ENCODE measurements at places on chromosomes 7 and 10.

GRCh38 chr10:132292287-132293200 lies 15.2 kb downstream of the STK32C start:
- DNase-seq, result peak; percentile 34

DNA sequence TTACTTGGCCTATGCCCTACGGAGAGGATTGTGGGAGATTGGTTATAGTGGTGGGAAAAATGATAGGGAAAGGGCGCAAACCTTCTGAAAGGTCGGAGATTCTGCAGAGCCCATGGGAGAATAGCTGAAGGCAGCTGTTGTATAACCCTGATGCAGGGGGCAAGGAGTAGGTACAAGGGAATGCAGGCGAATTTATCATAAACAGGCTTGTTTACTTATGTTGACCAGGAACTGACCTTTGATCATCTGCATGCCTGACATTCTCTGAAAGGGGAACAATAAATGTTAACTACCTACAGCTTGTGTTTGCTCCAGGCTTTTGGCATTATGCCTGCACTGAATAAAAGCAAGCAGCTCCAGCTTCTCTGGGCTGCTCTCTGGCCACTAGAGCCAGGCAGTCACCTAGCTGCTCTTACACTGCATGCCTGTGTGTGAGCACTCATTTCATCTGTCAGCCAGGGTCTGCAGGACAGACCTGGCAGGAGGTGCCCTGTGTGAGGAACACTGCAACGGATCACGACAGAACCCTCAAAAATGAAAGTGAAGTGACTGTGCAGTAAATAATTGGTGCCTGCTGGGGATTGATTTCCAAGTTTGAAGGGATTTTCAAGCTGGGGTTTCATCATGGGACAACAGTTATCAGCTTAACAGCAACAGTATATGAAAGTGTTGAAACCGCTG lies 31.1 kb upstream of the ABCA13 start:
- no peak for DNase-seq

DNA sequence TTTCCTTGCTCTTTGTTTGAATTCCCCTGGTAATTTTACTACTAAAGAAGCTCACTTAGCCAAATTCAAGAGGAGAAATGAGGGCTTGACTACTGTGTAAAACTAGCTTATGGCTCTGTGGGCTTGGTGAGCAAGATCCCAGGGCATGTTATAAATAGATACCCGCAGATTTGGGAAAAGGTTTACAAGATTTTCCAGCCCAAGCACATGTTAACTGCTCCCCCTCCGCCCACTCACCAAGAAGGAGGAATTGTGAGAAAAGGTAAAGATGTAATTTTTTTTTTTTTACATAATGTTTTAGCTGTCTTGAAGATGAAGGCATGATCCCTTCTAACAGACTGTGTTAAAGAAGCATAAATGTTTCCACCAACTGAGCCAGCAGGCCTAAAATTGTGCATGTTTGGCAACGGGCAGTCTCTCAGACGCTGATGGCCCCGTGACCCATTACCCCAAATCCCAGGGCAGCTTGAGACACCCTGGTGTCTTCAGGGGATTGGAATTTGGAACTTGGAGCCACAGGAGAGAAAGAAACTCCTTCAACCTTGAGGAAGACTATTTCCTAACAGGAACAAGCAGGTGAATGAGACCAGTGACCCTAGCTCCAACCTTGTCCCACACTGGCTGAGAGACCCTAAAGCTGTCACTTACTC lies 429.8 kb upstream of the CELF2 start:
- DNase-seq, result no peak

DNA sequence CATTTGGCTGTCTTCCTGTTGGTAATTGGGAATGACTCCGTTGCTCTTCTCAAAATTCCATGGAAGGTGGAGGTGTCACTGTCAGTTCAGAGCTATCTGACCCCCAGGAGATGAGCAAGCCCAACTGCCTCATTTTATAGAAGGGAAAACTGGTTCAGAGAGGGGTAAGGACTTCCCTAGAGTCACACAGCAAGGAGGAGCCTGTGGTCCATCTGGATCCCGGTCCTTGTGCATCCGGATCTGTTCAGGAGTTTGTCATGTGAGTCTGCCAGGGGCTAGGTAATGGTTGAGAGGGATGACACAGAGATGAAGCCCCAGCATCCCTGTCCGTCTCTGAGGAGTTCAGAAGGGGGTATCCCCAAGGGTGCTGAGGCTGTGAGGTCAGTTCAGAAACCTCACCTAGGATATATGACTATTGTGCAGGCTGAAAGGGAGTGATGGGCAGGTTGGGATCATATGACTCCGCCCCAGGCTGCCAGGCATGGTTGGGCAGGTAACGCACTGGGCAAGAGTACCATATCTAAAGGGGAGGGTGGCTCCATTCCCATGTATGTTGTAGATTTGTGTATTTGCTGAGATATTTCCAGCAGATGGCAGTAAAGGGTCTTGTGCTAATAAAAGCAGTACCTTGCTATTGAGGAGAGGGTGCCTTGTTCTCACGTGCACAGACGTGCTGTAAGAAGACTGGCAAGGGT lies 16.0 kb upstream of the SLC29A3 start:
- DNase-seq, result peak; percentile 11

DNA sequence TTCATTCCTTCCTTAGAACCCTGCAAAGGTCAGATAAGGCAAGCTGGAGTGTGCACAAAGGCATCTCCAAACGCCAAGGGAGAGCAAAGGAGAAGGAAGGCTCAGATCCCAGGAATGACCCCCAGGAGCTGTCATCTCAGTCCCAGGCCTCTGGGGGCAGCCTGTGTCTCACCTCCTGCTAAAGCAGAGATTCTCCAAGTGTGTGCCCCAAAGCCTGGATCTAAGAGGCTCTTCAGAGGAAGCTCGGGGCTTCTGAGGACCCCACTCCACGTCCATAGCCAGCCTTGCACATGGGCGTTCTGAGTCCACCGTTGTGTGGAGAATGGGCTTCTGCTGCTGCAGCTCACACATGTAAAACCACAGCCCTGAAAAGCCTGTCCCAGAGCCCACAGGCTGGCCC lies 5.1 kb upstream of the GRID1 start:
- DNase-seq, result no peak

DNA sequence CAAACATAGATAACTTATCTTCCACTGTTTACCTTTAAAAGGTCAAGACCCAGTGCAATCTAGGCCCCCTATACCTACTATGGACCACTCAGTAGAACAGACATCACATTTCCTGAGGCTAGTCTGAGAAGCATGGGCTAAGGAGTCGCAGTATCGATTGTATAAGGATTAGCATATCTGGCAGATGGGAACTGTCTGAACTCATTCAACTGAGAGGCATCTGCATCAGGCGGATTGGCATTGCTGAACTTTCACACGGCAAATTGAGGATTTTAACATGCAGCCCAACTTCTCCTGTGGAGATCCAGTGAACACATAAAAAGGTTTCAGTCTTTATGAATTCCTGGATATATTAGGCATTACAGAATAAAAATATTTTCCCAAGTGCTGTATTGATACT lies 89.1 kb upstream of the LRGUK start:
- no peak for DNase-seq

DNA sequence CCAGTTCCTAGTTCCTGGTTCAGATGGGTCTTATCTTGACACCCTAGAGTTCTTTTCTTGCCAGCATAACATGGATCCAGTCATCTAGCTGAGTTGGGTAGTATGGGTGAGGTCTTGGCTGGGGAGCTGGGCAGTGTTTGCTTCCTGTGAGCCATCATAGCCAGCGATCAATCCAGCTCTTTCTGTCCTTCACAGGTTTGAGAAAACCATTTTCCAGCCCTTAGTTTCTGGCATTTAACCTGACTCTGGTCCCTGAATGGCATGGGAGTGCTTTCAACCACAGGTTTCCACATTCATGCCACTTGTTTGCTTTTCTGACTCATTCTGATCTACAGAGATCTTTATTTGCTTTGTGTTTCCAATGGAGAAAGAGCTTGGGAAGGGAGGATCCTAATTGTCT lies 8.6 kb downstream of the SLC13A1 start:
- DNase-seq, result no peak

DNA sequence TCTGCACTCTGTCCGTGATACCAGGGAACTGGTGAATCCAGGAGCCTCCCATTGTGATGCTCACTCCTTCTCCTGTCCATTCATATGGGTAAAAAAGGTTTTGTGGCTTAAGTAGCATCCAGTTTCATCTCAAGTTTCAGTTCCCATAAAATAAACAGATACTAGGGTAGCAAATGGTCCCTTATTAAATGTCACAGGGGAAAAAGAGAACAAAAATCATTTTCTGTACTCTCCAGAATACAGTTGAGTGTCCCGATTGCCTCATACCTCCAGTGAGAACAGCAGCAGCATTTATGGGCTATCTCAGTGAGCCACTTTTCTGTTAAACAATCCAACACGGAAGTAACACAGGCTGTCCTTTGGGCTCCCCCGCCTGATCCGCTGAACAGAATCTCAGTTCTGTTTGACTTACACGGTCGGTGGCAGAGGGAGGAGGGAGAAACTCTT lies 179.6 kb downstream of the CELF2 start:
- peak; percentile 67 for DNase-seq

DNA sequence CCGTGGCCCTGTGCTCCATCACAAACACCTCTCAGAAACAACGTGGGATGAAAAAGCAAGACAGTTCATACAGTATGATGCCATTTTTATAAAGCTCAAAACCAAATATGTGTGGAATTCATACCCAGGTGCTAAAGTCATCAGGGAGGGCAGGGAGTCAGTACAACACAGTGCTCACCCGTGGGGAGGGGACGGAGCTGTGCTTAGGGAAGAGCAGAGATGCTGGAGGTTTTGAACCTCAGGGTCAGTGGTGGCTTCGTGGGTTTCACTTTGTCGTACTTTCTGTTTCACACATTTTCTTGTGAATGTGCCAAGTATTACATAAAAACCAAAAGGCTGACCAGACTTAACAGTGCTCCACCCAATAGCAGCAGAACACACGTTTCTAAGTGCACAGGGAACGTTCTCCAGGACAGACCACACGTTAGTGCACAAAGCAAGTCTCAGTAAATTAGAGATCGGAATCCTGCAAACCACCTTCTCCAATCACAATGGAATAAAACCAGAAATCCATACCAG lies 21.2 kb downstream of the ZMIZ2 start:
- no peak for DNase-seq

DNA sequence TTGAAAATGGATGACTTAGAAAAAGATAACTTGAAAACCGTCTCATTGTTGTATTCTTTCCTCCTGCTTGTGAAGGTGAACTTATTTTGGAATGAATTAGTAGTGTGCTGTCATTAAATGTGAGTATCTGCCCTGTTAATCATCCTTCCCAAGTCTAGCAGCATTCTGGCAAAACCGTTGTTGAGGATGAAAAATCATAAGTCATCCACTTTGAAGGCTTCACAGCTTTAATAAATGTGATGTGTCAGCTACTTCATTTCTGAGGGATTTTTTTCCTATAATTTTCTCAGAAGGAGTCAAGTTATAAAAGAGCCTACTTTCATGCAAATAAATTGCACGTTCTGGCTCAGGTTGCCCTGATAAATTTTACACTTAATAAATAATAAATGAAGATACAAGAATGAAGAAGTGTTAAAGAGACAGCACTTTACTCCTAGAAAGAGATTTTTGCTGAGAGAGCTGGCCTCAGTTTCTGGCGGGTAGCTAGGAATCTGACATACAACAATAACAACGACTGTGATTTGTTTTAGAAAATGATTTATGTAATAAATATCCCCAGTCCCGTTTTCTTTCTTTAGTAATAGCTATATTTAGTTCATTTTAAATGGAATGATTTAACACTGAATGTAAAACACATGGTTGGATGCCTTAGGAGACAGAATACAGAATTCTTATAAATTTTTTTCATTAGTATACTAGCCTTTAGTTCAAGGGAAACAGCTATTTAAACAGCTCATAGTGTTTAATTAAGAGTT lies 516.5 kb upstream of the KLF6 start:
- no peak for DNase-seq

- no peak for DNase-seq
Observed at GRCh38 chr10:12980713-12981306, 20.7 kb downstream of the CCDC3 start.

DNA sequence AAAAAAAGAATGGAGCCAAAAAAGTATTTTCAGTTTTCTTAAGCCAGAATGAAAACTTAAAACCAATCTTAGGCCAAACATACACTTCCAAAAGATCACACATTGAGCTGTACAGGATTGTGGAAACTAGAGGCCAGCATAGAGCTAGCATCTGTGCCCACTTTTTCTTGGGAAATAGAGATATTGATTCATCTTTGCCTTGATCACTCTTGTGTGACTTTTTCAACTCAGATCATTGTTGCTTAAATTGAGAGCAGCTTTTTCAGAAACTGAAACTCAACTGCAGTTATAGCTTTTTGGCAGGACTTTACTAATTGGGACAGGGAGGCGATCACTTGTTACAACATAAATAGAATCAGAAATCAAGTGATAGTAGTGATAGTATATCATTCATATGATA lies 132.2 kb downstream of the PRKG1 start:
- no peak for DNase-seq

DNA sequence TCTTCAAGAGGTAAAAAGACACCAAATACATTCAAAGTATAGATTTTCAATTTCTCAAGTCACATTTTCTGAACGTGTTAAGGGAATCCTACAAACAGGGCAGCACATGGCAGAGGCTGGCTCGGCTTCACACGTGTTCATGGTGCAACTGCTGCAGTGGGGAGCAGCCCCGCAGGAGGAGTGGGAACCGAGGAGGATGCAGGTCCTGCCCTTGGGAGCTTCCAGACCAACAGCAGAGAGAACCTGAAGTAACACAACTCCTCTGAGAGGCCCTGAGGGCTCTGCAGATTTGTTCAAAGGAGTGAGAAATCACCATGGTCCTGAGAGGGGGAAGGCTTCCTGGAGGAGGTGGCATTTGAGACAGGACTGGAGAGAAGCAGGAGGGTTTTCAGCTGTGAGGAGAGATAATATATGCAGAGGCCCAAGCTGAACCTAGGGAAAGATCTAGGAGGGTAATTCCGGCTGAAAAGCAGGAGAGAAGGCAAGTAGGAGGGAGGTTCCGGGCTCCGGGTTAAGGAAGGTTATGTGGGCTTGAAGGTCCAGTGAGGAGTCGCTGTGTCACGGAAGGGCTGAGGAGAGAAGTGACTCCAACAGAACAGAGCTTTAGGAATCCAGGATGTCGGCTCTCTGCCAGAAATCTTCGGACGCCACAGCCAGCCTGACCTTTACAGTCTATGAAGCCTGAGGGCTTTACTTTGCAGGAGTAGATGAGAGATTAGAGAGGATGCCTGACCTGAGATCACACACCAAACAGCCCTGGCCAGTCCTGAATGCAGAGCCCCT lies 77.5 kb downstream of the GPR26 start:
- DNase-seq, result no peak

DNA sequence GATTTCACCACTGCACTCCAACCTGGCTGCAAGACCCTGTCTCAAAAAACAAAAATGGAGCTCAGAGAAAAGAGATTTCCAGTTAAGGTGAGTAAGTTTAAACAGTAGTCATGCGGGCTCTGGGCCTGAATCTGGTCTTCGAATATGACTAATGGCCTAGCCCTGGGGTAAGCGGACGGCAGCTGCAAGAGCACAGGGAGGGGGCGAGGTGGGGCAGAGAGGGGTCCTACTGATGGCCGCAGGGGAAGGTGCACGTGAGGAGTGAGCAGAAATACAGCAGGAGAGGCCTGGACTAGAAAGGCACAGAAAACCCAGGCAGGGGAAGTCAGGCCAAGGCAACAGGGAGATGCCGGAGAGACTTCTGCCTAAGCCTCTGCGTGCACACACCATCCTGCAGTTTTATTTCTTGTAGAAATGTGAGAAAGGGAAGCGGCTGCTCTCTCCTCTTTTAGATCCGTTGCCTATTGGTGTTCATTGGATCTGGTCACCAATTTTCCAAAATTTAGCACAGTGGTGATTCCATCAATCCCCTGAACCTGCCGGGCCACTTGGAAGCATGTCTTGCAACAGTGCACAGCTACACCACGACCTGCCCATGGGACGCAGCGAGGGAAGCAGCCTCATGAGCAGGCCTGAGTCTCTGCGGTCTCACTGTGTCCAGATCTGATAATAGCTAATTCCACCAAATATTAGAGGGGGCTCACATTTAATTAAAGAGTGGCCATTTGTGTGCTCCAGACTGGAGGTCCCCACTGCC lies 139.0 kb downstream of the PAXIP1 start:
- no peak for DNase-seq
